LHCN-M2 (cell line): ENCODE measurements at places on chromosomes 6 and 20. TPM values are rescaled to one million over a fixed set of nuclear protein-coding genes. Genes with fewer than 3 reads are reported as not detected.

Gene HLA-DRA
- total RNA-seq, result 0.38 and 1.0 TPM in 2 replicates

Gene CD40
- total RNA-seq, result 1.2 and 2.6 TPM in 2 replicates

Gene CRIP3
- total RNA-seq, result not detected in 2 replicates

Gene TSPO2
- not detected in 2 replicates for total RNA-seq

Gene GSTA3
- not detected in 2 replicates for total RNA-seq

Gene SLC18B1
- total RNA-seq, result 6.3 and 8.8 TPM in 2 replicates

Gene GJA10
- not detected in 2 replicates for total RNA-seq

Gene POU3F2
- 0.19 TPM in 1 of 2 replicates, not detected in the other for total RNA-seq

Gene RARS2
- total RNA-seq, result 32.5 and 36.4 TPM in 2 replicates

Gene STMND1
- not detected in 2 replicates for total RNA-seq

Gene HINT3
- total RNA-seq, result 9.7 and 10.9 TPM in 2 replicates

Gene EFCAB8
- 0.17 TPM in 1 of 2 replicates, not detected in the other for total RNA-seq

Gene AP5S1
- 25.5 and 30.5 TPM in 2 replicates for total RNA-seq

Gene SLC13A3
- total RNA-seq, result 0.17 TPM in 1 of 2 replicates, not detected in the other
